Retina (tissue), 1 donor: ENCODE measurements at places on chromosomes 4 and X.

- peak; percentile 67 for DNase-seq
Observed at GRCh38 chrX:1925053-1925481, 310.2 kb downstream of the ASMT start.

DNA sequence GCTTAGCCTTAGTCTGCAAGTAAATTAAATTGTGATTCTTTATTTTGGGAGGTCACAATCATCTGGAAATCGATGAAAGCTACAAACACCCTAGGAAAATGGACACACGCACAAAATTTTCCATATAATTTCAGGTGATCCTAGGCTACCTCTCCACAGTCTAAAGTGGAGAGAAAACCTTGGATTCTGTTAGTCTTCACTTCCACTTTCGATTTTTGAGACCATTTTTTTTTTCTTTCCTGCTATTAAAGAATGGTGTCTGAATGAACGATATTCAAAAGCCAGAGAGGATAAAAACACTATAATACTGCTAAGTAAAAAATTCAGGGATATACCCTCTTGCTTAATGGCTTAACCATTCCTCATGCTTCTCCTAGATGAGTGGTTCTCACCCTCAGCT, 1.7 kb downstream of the FBXL5 start:
- DNase-seq = no peak

DNA sequence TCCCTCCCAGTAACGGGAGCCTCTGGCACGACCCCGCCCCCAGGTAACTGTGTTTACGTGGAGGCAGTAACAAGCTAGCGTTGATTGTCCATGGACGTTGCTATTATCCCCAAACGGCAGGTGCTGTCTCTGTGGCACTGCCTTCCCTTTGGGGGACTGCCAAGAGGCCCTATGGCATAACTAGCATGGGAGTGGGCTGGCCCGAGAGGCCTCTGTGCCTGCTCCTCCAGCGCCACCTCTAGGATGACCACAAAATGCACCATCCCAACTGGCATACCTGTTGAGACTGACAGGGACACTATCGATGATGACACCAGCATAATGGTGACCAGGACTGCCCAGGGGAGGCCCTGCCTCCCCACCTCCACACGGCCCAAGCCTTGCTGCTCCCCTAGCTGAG, 1.5 kb downstream of the SRPK3 start:
- DNase-seq = no peak

DNA sequence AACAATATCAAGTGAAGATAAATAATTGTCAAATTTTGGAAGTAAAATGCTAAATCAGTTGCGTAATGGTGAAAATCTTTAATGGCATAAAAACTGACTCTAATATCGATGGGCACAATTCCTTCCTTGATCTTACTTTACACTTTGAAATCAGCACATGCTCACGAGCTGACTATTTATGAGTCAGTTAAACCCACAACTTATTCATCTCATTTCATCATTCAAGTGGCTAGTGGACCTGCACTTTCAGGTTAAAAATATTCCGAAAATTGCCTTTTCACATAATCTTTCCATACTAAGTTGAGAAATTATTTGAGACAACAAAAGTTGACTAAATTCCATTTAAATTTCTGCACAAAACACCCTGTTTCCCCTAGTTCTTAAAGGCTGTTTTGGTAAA, 582.1 kb upstream of the TENM3 start:
- DNase-seq = no peak

- DNase-seq = no peak
Observed at GRCh38 chr4:11495291-11495690, 66.6 kb upstream of the HS3ST1 start.

DNA sequence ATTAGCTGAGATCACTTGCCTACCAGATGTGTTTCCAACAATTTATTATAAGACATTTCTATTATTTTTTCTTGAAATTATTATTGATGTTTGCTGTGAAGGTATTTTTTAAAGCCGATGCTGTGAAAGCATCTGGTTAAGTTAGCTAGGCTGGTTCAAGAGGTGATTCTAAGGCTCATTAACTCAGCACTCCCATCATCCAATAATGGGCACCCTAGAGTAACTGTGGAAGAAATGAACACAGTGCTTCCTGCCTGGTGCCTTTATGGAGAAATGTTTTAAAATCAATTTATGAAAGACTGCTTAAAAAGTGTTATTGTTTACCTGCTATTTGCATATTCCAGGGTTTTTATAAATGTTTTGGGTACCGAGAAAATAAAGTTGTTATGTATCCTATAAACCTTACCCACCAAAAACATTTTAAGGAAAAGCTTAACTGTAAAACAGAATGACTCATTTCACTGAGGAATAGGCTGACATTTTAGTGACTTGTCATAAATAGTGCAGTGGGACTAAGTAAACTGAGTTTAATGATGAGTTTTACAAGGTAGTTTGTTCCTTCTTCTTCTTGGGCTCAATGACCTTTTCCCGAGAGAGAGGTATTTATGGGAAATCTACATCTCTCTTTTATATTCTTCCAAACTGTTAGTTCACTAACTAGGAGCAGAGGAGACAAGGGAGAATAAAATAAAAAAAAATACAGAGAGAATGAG, 310.0 kb upstream of the AADAT start:
- no peak for DNase-seq

- peak; percentile 88 for DNase-seq
Observed at GRCh38 chr4:139815778-139816601, 150.4 kb downstream of the MGST2 start.

DNA sequence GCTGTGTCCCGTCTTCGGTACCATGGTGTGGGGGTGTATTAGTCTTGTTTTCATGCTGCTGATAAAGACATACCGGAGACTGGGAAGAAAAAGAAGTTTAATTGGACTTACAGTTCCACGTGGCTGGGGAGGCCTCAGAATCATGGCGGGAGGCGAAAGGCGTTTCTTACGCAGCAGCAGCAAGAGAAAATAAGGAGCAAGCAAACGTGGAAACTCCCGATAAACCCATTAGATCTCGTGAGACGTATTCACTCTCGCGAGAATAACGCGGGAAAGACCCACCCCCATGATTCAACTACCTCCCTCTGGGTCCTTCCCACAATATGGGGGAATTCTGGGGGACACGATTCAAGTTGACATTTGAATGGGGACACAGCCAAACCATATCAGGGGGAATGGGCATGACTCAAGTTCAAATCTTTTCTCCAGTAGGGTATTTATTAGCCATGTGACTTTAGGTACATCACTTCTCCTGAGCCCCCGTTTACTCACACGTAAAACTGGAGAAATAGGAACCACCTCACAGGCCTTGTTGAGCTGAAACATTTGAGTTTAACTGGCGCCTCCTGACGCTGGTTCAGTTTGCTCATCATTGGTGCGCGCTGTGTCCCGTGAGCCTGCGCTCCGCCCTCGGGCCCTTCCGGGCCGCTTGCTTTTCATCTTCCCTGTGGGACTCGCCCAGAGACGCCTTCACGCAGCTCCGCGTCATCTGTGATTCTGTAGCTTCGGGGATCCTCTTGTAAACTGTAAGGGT, 35.5 kb upstream of the FAT1 start:
- DNase-seq = no peak

DNA sequence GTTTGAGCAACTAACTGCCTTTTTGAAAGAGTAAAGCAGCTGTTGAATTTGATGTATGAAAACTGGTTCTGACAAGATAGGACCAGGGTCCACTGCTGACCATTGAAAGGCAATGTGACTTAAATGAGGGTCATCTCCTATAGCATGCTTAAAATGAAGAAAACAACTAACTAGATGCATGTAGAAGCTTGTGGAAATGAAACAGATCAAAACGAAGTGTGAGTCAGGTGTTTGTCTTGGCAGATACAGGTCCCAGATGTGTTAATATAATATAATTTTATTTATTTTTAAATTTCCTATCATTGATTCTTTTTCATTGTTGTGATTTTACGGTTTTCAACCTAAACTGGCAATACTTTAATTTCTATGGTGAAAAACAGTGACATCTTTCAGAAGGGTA, 83.6 kb downstream of the ATOH1 start:
- DNase-seq = no peak

DNA sequence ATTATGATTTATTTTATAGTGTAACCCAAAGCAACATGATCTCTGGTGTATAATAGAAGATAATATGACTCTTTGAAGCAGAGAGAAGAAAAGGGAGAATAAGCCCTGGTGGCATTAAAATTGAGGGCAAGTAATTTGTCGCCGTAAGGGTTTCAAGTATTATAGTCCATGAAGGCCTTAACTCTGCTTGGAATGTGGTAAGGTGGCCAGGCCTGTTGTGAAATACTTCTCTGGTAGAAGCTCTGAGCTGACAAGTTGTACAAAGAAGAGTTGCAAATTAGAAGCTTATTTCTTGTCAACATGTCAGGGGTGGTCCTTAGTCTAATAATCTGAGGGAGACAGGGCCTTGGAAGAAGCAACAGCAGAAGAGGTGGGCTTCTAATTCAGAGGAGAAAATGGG, 151.7 kb upstream of the HHIP start:
- no peak for DNase-seq

GRCh38 chr4:110165382-110166286, 32.8 kb downstream of the ELOVL6 start:
- DNase-seq = no peak

GRCh38 chr4:3717241-3717640, 48.9 kb upstream of the ADRA2C start:
- DNase-seq = no peak

- DNase-seq = no peak
Observed at GRCh38 chr4:168667376-168667775, 170.5 kb downstream of the PALLD start.

- no peak for DNase-seq
Observed at GRCh38 chr4:44662623-44663005, 11.2 kb upstream of the YIPF7 start.

DNA sequence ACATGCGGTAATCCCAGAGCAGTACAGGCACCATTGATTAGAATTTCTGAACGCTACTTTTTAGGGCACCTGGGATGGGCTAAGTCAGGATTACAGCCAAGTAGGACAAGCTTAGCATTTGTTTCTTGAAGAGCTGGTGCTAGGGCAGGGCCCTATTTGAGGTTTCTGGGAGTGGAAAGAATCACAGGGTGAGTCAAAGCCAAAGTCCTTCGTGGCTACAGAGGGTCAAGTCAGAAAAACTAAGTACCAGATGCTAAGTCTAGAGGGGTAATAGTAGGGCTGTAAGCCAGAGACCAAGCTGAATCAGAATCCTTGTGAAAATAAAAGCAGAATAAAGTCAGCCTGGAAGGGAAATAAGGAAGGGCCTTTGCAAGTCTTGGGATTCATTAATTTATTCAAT, 448.6 kb downstream of the ZIC3 start:
- no peak for DNase-seq

- DNase-seq = no peak
Observed at GRCh38 chr4:113645771-113646441, 115.6 kb downstream of the CAMK2D start.

DNA sequence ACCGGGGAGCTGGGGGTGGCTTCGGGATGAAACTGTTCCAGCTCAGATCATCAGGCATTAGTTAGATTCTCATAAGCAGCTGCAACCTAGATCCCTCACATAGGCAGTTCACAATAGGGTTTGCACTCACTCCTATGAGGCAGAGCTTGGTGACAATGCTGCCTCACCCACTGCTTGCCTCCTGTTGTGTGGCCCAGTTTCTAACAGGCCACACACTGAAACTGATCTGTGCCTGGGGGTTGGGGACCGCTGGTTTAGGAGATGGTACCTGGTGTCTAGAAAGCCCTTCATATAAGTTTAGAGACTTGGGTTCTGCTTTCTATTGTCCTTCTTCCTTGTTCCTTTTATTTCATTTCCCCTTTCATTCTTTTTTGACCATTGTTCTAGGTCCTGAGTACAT, 234.2 kb downstream of the FRAS1 start:
- DNase-seq = no peak

- DNase-seq = no peak
Observed at GRCh38 chr4:143763587-143763986, 63.1 kb upstream of the FREM3 start.

DNA sequence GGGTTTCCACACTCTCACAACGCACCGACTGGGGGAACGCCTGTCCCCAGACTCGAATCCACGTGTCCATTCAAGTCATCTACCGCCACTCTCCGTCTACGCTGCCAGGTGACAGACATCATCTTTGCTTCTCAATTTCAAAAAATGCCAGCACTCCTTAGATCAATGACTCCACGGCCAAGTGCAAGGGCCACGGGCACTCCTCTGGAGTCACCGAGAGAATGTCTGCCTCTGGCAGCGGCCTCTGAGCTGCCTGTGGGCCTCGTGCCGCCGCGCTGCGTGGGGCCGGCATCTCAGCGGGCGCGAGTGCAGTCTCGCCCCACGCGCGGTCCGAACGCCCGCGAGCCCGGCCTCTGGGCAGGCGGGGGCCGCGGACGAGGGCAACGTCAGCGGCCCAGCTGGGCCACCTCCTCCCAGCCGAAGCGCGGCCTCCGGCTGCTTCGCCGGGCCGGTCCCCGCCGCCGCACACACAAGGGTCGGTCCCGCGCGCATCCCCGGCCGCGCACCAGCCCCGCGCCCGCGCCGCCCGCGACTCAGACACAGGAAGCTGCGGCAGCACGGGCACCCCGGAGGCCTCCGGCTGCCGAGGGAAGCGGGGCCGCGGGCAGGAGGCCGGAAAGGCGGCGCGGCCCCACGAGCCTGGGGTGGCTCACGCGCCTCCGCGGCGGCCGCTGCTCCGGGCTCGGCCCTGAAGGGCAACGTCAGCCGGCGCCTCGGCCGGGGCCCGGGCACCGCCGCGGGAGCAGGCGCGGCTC, 450 bp downstream of the ACSL1 start:
- DNase-seq = peak; percentile 56

GRCh38 chr4:76546327-76546726, 111.3 kb downstream of the SHROOM3 start:
- DNase-seq = no peak

DNA sequence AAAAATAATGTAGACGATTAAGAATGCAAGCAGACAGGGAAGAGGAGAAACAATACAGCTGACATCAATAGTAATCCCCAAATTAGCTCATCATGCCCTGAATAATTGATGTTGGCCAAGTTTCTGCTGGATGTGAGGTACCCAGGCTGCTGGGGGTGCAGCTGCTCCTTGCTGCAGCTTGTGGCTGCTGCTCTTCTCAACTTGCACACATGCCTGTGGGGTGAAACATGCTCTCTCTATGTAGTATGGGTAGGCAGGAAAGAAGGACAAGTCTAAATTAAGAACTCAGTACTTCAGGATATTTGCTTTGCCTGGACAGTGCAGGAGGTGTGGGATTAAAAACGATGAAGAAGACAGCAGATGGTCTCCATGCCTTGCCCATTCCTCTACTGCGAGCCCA, 16.7 kb downstream of the EDA2R start:
- no peak for DNase-seq

DNA sequence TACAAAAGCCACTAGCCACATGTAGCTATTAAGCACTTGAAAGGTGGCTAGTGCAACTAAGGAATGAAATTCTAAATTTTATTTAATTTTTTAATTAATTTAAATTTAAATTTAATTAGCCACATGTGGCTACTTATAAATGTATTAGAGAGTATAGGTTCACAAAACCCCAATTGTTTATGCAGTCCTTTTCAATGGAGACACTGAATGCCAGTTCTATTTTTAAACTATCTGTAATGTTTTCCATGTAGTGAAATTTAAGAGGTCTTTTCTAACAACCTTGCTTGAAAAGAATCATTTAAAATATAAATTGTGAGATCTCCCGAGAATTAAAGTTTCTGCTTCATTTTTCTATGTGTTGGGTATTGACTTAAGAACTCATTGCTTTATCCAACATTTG, 153.0 kb downstream of the REELD1 start:
- DNase-seq = no peak
